ENCODE measurements at places on chromosomes 16 and 17.

DNA sequence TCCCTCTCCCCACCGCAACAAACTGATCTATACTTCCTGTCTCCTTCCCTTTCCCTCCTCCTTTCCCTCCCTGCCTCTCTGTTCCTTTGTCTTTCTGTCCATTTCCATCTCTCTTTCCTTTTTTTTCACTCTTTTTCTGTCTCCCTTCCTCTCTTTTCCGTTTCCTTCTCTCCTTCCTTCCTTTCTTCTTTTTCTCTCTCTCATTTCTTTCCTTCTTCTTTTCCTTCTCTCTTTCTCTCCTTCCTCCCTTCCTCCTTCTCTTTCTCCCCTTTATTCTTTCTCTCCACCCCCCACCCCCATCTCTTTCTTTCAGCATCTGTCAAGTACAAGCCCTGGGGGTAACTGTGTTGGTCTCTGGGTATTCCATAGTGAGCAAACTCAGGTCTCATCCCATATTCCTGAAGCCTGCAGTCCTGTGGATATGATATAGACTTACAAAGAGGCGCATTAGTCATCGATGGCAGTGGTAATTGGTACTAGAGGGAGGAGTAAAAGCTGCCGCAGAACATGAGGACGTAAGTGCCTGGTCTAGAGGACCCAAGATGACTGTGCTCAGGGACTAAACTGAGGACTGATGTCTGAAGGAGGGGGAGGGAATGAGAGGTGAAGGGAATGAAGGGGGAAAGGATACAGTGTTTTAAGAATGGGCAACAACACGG lies 50.4 kb downstream of the VAT1L start:
- no peak for DNase-seq

DNA sequence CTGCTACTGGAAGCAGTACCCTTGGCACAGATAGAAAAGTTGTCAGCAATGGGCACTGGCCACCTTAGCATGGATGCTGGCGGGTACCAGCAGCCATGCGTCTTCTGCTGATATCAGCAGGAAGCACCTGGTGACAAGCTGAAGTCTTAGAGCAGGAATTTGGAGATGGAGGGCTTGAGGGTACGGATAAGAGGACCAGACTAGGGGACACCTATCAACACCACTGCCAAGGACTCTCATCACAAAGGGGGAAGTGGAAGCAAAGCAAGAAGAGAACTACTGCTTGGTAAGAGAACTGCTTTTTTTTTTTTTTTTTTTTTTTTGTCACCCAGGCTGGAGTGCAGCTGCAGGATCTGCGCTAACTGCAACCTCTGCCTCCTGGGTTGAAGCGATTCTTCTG lies 35.4 kb upstream of the LYRM9 start:
- DNase-seq = no peak

GRCh38 chr16:7324321-7324720 lies 8.3 kb upstream of the RBFOX1 start:
- DNase-seq = no peak

DNA sequence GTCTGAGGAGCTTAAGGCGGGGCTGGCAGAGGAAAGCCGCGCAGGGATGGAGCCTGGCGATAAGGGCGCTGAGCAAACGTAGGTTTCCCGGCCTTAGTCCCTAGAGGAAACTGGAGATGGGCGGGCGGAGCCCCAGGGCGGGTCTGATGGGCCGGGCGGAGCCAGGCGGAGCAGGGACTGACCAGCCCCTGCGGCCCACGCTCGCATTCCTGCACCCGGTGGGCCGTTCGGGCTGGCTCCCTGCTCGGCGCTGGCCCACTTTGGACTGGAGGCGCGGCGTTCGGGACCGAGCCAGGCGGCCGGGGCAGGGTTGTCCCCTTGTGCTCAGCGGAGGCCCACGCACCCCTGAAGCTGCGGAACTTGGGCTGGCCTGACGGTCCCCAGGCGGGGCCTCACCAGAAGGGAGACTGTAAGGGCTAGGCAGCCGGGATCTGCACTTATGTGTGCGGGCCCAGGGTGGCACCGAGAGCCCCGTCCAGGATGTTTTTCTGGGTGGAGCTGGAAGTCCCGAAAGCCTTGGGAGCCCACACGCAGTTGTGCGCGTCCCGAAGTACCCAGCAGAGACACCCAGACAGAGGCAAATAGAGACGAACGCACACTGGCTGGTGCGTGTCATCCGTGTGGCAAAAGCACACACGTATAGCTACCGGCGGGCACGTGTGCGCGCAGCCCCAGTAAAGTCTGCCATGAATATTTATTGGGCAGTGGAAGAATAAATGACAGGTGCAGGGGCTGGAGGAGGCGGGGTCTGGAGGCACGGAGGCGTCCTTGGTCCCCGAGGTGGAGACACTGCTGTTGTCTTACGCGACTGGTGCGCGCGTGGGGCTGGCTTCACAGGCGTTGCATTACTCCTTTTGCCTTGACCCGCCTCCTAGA lies 1.4 kb downstream of the PYDC1 start:
- DNase-seq = peak; percentile 85

DNA sequence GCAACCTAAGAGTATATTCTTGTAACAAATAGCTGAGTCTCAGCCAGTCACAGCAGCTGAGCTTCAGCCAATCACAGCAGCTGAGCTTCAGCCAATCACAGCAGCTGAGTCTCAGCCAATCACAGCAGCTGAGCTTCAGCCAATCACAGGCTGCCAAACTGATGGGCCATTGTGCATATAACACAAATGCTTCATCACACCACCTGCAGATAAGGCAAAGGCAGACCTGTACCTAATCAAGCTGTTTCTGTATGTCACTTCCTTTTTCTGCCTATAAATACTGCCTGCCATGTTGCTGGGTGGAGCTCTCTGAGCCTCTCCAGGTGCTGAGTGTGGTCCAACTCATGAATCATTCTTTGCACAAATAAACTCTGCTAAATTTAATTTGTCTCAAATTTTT lies 19.9 kb downstream of the MYH13 start:
- no peak for DNase-seq

- peak; percentile 40 for DNase-seq
These were observed 489 bp downstream of the ZC3H18 start for GRCh38 chr16:88570691-88571092.

DNA sequence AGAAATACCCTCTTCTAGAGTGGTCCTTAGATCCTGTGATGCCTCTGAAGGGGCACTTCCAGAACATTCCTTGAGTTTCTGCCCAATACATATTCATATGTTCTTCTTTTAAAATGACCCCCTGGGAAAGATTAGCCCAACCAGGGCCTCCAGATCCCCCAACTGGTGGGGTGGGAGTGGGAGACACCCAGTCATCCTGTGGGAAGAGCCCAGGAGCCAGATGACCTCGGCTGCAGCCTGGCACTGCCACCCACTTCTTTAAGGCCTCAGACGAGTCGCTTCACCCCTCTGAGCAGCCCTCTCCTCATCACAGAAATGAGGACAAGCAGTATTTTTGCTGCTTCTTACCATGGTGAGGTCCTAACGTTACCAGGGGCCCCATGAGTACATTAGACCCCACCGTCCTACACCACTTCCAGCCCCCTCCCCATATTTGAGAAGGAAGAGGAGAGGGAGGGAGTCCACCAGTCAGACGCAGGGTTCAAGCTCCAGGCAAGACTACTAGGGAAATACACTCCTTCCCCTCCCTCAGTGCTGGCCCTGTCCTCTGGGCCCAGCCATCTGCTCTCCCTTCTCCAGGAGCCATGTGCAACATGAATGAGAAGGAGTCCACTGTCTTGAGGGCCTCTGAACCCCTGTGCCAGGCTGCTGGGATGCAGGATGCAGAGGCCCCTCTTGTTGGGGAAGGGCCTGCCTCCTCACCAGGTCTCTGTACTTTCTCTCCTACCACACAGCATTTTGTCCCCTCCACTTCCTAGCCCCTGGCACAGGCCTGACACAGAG lies 11.8 kb downstream of the MPO start:
- DNase-seq = no peak

- DNase-seq = no peak
These were observed 11.3 kb upstream of the RBFOX3 start for GRCh38 chr17:79622122-79622601.

- DNase-seq = no peak
These were observed 4.2 kb downstream of the DUSP3 start for GRCh38 chr17:43774304-43775250.

- DNase-seq = no peak
These were observed 728.8 kb upstream of the RBFOX1 start for GRCh38 chr16:6603780-6604325.

DNA sequence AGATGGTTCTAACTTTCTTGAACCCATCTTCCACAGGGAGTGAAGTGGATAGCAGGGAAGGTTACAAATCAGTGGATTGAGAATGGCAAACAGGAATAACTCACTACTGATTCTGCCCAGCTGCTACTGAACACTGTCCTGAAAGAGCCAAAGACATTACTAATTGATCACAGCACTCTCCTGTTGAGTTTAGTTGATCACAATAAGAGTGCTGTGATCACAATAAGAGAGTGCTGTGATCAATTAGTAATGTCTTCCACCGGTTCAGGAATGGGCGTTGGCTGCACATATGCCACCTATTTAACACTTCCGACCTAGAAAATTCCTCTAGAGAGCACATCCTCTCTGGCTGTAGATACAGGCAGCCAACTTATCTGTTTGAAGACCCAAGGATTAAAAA lies 11.4 kb downstream of the CFAP97D1 start:
- peak; percentile 35 for DNase-seq

- DNase-seq = no peak
These were observed 53.6 kb upstream of the ADORA2B start for GRCh38 chr17:15891318-15891717.

DNA sequence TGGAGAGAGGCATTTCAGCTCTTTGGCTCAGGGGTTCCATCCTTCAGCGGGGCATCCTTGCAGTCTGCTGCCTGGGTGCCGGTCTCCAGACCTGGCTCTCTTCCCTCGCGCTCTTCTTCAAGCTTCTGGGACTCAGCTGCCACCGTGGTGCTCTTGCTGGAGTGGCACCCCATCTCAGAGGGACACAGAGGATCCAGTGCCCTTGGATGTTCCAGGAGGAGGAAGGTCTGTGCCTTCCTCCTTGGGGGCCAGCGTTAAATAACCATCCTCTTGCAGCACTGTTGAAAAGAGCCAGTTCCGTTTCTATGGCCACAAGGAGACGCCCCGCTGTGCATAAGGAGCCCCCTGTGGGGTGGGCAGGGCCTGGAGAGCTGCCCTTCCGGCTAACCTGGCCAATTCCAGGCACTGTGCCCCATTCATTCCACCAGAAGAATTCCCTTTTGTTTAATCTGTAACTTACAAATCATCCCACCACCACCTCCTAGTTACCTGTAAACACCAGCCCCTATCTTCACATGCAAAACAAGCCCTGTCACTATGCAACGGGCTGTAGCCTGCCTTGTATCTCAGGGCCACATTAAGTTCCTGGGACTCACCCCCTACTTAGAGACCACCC lies 8.6 kb downstream of the CHD9NB start:
- DNase-seq = no peak

DNA sequence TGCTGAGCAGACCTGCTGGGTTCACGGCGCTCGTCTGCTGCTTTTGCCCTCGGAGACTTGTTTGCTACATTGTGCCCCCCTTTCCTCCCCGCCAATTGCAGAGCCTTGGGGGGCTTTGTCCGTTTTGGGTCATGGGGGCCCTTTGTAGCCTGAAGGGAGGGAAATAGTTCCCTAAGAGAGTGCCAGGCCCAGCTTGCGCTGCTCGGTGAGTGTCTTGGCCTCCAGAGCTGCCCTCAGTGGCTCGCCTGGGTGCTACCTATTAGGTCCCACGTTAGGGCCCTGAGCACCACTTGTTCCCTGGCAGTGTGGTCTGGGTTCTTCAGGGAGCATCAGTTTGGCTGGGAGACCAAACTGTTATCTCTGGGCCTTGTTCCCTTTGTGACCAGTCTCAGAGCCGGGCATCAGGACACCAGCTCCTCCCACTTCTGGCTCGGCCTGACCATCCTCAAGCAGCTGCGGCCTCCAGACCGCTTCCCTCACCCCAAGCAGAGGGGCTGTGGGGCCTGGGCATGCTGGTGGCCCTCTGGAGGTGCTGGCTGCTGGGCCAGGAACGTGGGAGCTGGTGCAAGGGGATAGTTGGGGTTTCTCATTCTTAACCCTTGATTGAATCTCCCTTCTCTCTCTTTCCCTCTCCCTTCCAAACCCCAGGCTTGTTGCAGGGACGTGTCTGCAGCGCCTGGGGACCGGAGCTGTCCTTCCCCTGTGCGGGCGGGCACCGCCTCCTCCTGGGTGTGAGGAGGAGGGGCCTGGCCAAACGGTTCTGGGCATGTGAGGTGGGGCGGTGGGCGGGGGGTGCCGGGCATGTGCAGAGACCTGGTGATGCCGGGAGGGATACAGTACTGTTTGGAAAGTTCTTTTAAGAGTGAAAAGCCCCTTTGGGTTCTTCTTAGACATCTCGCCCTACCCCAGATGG lies 16.0 kb upstream of the ITGB4 start:
- DNase-seq = no peak

- no peak for DNase-seq
These were observed 160.4 kb upstream of the PLCG2 start for GRCh38 chr16:81618661-81619060.

DNA sequence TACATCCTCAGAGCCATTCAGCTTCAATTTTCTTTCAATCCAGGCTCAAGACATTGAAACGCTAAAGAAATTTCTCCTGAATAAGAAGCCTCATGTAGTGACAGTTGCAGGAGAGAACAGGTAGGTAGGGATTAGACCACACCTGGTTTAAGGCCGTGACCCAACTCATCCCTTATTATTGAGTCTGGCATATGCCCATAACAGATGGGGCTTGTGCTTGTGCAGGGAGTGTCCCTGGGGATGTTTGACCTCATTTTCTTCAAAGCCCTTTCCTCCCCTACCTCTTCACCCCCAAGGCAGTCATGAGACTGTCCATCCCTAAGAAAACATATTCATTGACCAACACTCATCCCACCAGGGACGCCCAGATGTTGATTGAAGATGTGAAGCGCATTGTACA lies 24.3 kb downstream of the SUPT6H start:
- DNase-seq = no peak

DNA sequence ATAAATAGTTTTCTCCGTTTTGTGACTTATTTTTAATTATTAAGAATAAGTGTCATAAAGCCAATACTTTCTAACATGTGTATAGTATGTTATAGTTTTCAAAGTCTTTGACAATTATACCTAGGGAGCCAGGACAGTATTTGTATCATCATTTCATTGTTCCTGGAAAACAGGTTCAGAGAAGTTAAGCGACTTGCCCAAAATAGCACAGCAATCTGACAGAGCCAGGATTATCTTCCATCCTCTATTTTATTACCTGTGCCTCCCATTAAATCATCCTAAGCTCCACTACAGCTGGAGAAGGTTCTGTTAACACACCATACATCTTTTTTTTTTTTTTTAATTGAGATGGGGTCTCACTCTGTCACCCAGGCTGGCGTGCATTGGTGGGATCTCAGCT lies 718.4 kb downstream of the MAF start:
- no peak for DNase-seq
